Pericardium fibroblast (primary cell): ENCODE measurements at places on chromosomes 3 and 15. TPM values are rescaled to one million over a fixed set of nuclear protein-coding genes. Genes with fewer than 3 reads are reported as not detected.

Gene CATSPER2
- total RNA-seq: not detected in 2 replicates

Gene APEH
- total RNA-seq: 67.1 and 89.7 TPM in 2 replicates

Gene SAMD7
- total RNA-seq: not detected in 2 replicates

Gene CASR
- total RNA-seq: not detected in 2 replicates
